Lower lobe of right lung (tissue), 2 donors: ENCODE measurements at places on chromosomes 7 and 10. TPM values are rescaled to one million over a fixed set of nuclear protein-coding genes. Genes with fewer than 3 reads are reported as not detected.

Gene LIPJ
- 0.09 TPM for total RNA-seq

GRCh38 chr10:116815641-116816415 is 33.5 kb upstream of the ENO4 start:
- peaks cover 16% of the 10 kb centered on the region for H3K27me3 ChIP-seq
- no peaks in the 10 kb centered on the region for H3K4me1 ChIP-seq
- no peak overlapping the region for H3K27ac ChIP-seq
- no peak for DNase-seq

Gene KLLN
- total RNA-seq, result 0.71 TPM

Gene TFEC
- total RNA-seq, result 41.9 TPM

DNA sequence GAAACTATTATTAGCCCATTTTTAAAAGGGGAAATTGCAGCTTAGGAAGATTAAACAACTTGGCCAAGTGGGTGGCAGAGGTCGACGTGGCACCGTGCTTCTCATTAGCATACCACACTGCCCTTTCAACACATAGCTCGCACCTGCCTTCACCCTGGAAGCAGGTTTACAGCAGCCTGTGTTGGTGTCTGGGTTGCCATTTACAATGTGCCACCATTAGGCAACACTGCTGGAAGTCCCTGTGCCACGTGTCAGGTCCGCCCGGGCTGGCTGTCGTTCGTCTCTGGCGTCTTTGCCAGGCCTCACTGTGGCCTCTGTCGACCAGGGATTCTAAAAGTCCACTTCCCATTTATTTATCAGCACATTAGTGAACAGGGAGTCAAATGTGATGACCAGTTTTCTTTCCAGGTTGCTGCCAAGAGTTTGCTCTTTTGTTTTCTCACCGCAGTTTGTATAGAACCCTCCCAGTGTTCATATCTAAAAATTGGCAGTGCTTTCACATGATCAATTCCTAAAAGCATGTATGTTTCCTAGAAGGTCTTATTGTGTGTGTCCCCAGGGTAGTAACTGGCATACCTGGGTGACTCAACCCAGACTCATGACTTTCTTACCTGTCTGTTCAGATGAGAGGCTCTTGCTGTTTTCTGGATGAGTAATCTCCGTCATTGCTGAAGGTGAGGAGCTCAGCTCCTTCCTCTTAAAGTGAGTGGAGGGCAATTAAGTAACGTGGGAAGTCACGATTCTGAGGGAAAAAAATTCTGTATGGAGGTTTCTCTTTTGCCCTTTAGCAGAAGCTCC is 9.2 kb downstream of the INSIG1 start:
- H3K27ac ChIP-seq, result no peak overlapping the region
- H3K4me3 ChIP-seq, result no peak overlapping the region
- DNase-seq, result no peak
- peaks cover 90% of the 10 kb centered on the region for H3K36me3 ChIP-seq
- H3K4me1 ChIP-seq, result no peaks in the 10 kb centered on the region
- no peaks in the 10 kb centered on the region for H3K27me3 ChIP-seq

DNA sequence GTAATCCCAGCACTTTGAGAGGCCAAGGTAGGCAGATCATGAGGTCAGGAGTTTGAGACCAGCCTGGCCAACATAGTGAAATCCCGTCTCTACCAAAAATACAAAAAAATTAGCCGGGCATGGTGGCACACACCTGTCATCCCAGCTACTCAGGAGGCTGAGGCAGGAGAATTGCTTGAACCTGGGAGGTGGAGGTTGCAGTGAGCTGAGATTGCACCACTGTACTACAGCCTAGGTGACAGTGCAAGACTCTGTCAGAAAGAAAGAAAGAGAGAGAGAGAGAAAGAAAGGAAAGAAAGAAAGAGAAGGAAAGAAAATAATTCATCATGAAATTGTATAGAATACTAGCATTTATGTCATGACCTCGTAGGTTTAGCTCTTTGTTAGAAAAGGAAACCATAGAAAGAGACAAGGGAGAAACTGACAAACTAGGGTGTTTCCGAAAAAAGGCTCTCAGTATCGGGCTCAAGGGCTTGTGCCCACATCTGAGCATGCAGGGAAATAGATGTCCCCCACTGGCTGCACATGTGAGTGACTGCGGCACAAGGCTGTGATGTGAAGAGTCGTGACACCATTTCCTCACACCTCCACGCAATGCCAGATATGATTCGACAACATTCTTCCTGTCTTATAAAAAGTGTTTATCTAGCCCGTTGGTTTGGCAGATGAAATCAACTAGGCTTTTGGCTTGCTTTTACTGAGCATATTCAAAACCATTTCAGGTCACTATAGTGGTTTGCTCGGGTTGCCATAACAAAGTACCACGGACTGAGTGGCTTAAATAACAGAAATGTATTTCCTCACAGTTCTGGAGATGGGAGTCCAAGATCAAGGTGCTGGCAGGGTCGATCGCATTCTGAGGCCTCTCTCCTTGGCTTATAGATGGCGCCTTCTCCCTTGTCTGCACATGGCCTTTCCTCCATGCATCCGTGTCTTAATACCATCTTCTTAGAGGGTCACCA is 2.0 kb downstream of the SRGN start:
- no peaks in the 10 kb centered on the region for H3K36me3 ChIP-seq
- H3K4me3 ChIP-seq, result peak overlapping the region; percentile 57
- H3K4me1 ChIP-seq, result peaks cover 59% of the 10 kb centered on the region
- no peak for DNase-seq

Gene CYP3A4
- not detected for total RNA-seq

- no peak overlapping the region for H3K27ac ChIP-seq
- no peaks in the 10 kb centered on the region for H3K4me1 ChIP-seq
- no peaks in the 10 kb centered on the region for H3K27me3 ChIP-seq
Measured at GRCh38 chr7:92567460-92567859, 22.7 kb downstream of the FAM133B start.

Gene C7orf57
- 1.6 TPM for total RNA-seq

GRCh38 chr7:51242881-51243518 is 73.6 kb downstream of the COBL start:
- H3K36me3 ChIP-seq, result no peaks in the 10 kb centered on the region
- peaks cover 11% of the 10 kb centered on the region for H3K4me1 ChIP-seq
- DNase-seq, result no peak
- H3K27ac ChIP-seq, result peak overlapping the region; percentile 21

DNA sequence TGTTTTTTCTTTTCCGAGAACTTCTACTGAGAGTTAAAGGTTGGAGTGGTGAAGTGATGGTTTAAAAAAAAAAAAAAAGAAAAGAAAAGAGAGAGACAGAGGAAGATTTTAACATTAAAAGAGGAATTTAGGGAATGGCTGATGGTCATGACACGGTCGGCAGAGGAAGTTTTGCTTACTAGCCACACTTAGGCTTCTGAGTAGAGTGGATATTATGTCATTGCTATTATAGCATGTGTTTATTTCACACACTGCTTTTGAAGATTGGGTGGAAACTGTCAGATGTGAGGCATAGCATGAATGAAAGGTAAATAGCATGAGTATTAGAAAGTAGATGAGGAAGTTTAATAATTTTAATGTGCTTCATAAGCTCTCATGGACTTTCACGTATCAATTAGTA is 2.5 kb downstream of the KAT6B start:
- no peaks in the 10 kb centered on the region for H3K27me3 ChIP-seq
- peaks cover 36% of the 10 kb centered on the region for H3K4me1 ChIP-seq
- DNase-seq, result no peak
- peaks cover 6% of the 10 kb centered on the region for H3K36me3 ChIP-seq
- no peak overlapping the region for H3K27ac ChIP-seq

Gene LFNG
- total RNA-seq, result 42.6 TPM

DNA sequence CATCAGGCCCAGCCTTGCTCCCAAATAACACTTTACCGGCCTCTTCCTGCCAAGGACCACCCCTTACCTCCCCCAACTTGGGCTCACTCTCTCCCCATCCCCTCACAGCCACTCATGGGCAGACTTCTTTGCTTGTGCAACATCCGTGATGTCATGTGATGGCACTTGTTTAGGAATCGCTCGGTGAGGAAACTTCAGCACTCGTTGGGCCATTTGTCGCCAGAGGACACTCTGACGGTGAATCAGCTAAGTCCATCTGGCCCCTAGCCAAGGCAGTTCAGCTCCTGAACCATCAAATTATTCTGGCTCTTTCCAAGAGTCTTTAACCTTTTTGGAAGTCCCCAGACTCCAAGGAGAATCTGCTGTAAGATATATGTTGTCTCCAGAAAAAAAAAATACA is 19.2 kb downstream of the BTBD16 start:
- no peak overlapping the region for H3K27ac ChIP-seq
- no peaks in the 10 kb centered on the region for H3K27me3 ChIP-seq
- no peaks in the 10 kb centered on the region for H3K4me1 ChIP-seq

- no peak for DNase-seq
- no peak overlapping the region for H3K4me3 ChIP-seq
- H3K4me1 ChIP-seq, result peaks cover 10% of the 10 kb centered on the region
- no peaks in the 10 kb centered on the region for H3K27me3 ChIP-seq
- no peak overlapping the region for H3K27ac ChIP-seq
- no peaks in the 10 kb centered on the region for H3K36me3 ChIP-seq
Measured at GRCh38 chr10:110794808-110795207, 76.9 kb upstream of the PDCD4 start.

DNA sequence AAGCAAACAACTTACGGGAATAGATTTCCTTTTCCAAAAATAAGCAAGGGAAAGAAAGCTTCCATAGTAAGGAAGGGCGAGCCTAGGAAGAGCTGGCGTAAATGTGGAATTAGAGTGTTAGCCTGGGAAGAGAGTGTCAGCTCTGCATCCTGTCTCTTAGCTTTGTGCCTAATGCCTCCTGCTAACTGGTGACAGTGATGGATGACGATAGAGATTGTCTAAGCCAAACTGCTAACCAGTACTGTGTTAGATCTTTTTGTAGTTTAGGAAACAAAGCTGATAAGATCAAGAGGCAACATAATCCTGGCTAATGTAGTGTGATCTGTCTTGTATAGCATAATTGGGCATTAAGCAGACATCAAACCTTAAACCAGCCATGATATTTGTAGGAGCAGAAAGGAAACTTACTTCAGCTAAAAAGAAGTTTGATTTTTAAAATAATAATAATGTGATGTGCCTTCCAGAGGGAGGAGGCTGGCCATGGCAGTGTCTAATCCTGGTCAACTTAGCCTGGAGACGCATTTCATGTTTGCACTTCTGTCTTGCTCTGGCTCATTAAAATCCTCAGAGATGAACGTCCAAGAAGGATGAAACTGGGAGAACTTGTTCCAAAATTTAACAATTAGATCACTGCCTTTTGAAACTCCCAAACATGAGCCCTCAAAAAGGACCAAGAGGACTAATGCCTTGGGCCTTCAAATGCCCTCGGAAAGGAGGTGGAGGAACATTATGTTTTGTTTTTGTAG is 85.1 kb downstream of the FAM204A start:
- no peak overlapping the region for H3K4me3 ChIP-seq
- H3K4me1 ChIP-seq, result no peaks in the 10 kb centered on the region
- no peak for DNase-seq

GRCh38 chr7:35975851-35976454 is 175.1 kb downstream of the SEPTIN7 start:
- H3K27me3 ChIP-seq, result no peaks in the 10 kb centered on the region
- no peak overlapping the region for H3K27ac ChIP-seq
- H3K36me3 ChIP-seq, result no peaks in the 10 kb centered on the region
- no peaks in the 10 kb centered on the region for H3K4me1 ChIP-seq

DNA sequence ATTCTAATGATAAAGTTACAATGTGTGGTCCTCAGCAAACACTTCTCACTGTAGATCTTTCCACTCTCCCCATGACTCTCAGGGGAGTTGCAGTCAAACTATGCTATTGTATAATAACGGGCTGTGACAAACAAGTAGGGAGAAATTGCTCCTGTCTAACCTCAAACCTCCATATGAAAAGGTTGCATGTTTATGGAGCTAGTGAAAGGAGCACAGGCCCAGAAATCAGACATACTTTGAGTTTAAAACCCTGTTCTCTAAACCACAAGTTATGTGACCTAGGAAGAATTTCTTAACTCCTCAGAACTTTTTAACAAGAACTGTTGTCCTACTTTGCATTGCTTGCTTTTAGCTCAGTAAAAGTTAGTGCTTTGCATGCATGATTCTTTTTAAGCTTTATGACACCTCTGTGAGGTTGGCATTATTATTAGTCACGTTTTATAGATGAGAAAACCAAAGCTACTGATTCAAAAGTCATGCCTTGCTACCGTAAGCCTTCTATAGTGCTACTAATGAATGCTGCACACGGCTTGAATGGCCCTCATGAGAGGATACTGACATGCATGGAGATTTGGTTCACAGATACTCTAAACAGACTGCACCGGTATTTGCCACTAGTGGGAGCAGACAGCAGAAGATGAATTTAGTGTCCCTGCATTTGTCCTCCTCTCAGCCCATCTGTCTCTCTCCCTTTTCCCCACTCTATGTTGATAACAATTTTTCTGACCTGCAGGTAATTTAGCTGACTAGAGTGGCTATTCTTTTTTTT is 129.5 kb upstream of the PCGF5 start:
- H3K4me3 ChIP-seq, result no peak overlapping the region
- no peak for DNase-seq
- H3K36me3 ChIP-seq, result no peaks in the 10 kb centered on the region
- H3K4me1 ChIP-seq, result peaks cover 3% of the 10 kb centered on the region
- no peak overlapping the region for H3K27ac ChIP-seq
- no peaks in the 10 kb centered on the region for H3K27me3 ChIP-seq

- no peak for DNase-seq
- no peaks in the 10 kb centered on the region for H3K36me3 ChIP-seq
- no peak overlapping the region for H3K4me3 ChIP-seq
- no peak overlapping the region for H3K27ac ChIP-seq
Measured at GRCh38 chr7:82950436-82950835, 212.2 kb downstream of the PCLO start.

Gene ENO4
- total RNA-seq, result 1.9 TPM

Gene CUL2
- total RNA-seq, result 36.4 TPM

Gene KCNIP2
- total RNA-seq, result 3.7 TPM

Gene WNT8B
- 0.18 TPM for total RNA-seq

- H3K36me3 ChIP-seq, result no peaks in the 10 kb centered on the region
- DNase-seq, result no peak
- no peaks in the 10 kb centered on the region for H3K4me1 ChIP-seq
- H3K4me3 ChIP-seq, result no peak overlapping the region
- no peaks in the 10 kb centered on the region for H3K27me3 ChIP-seq
Measured at GRCh38 chr10:60677531-60678129, 100.6 kb upstream of the CDK1 start.

GRCh38 chr10:11511321-11511720 is 100.1 kb downstream of the USP6NL start:
- H3K27ac ChIP-seq, result no peak overlapping the region
- no peak for DNase-seq
- no peaks in the 10 kb centered on the region for H3K27me3 ChIP-seq
- no peak overlapping the region for H3K4me3 ChIP-seq
- H3K36me3 ChIP-seq, result peaks cover 7% of the 10 kb centered on the region

Gene HOXA6
- total RNA-seq, result 4.6 TPM

Gene HYAL4
- not detected for total RNA-seq
